Osteoblast (primary cell): ENCODE measurements at places on chromosomes 13 and 19.

GRCh38 chr19:29232315-29232852, 19.4 kb upstream of the UQCRFS1 start:
- no peak for DNase-seq

DNA sequence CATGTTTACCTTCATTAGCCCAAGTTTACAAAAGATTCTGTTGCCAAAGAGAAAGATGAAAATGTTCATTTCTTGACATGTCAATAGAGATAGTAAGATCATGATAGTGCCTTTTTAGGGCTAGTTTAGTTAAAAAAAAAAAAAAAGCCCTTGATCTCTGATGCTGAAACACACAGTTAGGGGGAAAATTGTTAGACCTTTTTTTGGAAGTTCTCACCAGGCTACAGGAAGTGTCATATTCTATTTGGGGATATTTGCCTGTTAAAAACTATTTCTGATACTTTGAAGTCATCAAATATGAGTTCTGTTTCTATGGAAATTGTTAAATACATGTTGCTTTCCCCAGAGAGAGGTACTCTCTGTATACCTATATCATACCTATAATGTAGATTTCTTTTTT, 21.6 kb downstream of the SLAIN1 start:
- DNase-seq = no peak

- DNase-seq = no peak
Observed at GRCh38 chr13:94414708-94415107, 64.8 kb downstream of the DCT start.

DNA sequence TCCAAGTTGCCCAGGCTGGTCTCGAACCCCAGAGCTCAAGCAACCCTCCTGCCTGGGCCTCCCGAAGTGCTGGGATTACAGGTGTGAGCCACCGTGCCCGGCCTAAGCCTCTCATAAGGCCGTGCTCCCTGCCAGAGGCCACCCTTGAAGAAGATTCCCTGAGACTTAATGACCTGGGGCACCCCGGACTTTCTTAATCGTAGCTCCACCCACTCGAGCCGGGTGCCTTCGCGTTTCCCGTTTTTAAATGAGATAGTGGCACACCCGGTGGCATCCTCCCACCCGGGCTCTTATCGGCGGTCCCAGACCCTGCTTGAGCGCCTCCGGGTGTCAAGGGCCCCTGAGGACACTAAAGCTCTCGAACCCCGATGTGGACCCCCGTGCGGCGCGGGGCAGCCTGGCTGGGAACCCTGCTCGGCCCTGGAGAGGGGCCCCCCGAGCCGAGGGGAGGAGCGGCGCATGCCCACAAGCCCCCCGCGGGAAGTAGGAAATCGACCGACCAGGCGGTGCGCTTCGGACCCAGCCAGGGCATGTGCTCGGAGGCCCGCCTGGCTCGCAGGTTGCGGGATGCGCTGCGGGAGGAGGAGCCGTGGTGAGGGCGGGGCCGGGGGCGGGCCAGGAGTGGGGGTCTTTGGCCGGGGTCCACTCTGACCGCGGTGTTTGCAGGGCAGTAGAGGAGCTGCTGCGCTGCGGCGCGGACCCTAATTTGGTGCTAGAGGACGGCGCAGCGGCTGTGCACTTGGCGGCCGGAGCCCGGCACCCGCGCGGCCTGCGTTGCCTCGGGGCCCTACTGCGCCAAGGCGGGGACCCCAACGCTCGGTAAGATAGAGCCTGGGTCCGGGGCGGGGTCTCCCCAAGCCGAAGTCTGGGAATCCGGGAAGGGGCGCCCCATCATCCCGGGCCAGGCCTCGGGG, at the start of gene ANKLE1:
Gene ANKLE1 (plus strand): TSS at position 511 of the 914 bp plus-strand sequence. CDS start 20 bp downstream, at position 531.
- DNase-seq = peak; percentile 76

DNA sequence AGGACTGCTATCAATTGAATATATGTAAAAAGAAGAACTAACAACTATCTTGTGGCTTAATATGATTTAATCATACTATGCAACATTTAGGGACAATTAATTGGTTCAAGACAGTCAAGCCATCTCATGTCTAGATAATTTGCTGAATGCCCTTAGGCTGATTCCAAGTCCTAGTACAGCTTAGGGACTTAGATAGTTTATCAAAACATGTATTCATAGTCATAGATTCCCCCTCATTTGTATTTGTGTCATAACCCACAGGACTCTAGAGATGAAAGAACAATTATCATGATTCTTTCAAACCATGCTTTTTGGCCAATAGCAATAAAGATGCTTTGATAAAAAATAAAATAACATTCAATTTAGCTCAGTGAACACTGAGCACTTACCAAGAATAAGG, 607.6 kb downstream of the SLITRK1 start:
- DNase-seq = no peak

DNA sequence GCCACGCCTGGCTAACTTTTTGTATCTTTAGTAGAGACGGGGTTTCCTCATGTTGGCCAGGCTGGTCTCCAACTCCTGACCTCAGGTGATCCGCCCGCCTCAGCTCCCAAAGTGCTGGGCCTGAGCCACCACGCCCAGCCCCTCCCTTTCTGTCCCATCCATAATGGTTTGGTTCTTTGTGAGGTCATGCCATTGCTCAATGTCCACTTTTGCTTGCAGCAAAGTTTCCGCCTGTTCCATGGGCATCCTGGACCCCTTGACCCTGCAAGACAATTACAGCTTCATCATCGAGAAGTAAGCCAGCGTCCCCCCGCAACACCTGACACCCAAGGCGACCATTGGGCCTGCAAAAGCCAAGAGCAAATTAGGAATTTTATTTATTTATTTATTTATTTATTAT, 16.6 kb downstream of the PRR22 start:
- peak; percentile 23 for DNase-seq

GRCh38 chr13:24146961-24147569, 13.5 kb upstream of the SPATA13 start:
- DNase-seq = no peak

- DNase-seq = peak; percentile 92
Observed at GRCh38 chr19:41928754-41929535, 696 bp upstream of the ERFL start.

DNA sequence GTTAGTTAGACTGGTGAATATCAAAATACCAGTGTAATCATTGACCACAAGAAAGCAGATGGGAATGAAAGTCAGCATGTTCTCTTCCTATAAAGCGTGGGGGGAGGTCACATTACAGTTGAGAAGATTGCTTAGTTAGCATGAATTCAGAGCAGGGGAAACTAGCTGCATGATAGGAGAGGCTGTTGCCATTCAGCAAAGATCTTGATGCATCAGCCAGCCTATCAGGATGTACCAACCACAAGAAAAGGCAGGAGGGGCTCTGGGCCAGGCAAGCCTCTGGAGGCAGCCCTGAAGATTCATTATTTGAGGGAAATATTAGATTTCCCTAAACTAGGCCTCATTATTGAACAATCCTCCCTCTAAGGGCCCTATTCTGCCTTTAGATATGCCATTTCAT, 5.0 kb upstream of the MTMR6 start:
- peak; percentile 35 for DNase-seq

- DNase-seq = peak; percentile 95
Observed at GRCh38 chr13:27374650-27375049, 49.8 kb upstream of the GTF3A start.

DNA sequence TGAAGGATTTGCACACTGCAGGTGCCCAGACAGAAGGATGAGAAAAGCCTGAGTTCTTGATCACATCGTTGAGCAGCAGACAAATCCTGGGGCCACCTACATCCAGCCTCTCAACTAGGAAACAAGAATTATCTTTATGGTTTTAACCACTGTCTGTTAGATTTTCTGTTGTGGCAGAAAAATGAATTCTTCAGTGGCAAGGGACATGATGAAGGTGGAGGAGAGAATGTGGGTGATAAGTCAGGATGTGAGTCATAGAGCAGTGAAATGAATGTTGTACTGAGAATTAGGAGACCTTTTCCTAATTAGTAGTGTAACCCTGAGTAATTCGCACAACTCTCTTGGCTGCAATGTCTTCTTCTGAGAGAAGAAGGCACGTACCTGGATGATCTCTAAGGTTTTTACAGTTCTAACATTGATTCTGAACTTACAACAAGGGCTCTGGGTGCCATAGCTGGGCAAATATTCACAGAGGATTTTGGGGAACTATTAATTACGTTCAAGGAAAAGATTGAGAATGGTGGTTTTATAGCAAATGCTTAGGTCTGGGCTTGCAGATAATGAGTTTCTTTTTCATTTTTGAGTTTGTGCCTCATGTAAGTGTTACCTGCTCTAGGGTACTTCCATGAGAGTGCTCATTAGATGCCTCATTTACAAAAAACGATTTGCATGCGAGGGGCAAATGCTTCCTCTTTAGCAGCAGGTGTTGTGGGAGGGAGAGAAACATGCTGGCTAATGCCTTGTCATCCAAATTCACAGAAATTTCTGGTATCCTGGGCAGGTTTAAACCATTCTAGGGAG, 111.0 kb upstream of the KL start:
- DNase-seq = no peak

- no peak for DNase-seq
Observed at GRCh38 chr13:94495806-94496205, 16.3 kb upstream of the DCT start.

- DNase-seq = no peak
Observed at GRCh38 chr13:110140099-110140498, 166.9 kb downstream of the COL4A1 start.
